ENCODE measurements at places on chromosomes 6 and 20.

- DNase-seq = no peak
Observed at GRCh38 chr6:87669051-87669450, 33.0 kb downstream of the AKIRIN2 start.

DNA sequence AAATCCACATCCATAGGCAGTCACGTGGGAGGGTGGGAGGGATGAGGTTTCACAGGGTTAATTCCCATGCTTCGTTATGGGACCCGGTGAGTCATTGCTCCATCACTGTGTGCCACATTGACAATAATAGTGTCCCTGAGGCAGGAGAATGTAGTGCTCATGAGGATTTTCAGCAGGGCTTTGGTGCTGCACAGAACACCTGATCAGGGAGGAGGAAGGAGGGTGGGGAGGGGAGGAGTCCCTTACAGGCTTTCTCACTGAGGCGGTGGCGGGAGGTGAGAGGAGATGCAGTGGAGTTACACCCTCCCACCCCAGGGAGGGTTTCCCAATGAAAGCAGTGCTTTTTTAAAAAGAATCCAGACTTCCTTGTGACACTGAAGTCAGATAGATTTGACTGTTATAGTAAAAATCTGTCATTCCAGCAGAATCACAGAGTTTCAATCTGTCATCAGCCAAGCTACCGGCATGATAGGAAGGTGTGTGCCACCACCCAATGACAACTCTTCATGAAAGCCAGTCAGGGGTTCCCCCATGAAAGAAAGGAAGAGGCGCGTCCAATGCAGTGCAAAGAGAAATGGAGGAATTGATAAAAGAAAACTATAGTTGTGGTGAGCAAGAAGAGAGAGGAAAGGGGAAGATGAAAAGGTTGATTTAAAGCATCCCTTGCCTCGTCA lies 144.8 kb downstream of the TBC1D7 start:
- no peak for DNase-seq

DNA sequence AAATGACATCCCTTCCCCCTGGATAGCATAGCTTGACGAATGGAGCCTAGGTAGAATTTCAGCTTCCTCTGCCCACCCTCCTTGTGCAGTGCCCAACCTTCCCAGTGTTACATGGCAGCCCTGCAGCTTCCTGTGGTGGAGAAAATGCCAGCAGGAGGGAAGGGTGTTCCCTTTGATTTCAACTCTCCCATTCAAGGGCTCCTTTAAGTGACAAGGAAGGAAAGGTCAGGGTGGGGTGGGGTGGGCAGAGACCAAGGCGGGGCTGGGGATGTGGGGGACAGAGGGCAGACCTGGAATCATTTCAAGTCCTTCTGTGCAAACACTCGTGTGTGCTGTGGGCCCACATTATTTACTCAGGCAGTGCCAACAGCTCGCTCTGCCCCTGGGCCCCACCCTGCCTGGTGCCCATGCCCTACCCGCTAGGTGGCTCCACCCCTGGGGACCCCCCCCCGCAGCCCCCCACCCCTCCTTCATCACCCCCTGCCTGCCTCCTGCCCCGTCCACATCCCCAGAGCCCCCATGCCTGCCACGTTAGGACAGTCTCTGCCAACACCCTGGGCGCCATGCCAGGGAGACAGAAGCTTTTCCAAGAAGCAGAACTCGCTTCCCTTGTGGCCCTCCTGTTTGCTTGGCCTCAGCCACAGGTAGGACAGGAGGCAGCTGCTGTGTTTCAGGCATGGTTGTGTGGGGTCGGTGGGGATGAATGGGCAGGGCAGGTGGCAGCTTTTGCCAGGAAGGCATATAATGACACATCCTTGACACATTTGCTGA lies 9.4 kb downstream of the SPDEF start:
- no peak for DNase-seq

GRCh38 chr6:132592855-132593254 lies 3.3 kb upstream of the TAAR5 start:
- no peak for DNase-seq

DNA sequence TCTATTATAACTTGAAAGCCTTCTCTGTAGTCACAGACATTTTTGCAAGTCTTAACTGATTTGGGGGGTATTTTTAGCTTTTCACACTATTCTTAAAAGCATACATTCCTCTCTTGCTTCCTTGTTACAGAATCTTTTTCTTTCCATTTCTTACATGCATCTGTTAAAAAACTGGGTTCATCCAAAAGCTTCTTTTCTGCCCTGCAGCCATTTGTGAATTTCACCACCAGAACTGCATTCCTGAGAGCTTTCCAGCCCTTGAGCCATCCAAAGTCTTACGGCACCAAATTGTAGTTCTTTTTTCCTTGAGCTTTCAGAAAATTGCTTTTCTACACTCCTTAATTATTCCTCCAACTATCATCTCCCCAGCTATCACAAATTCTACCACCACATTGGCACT lies 19.7 kb upstream of the GSTA4 start:
- no peak for DNase-seq

- no peak for DNase-seq
Observed at GRCh38 chr6:32255199-32256153, 31.6 kb upstream of the NOTCH4 start.

- DNase-seq = no peak
Observed at GRCh38 chr20:10209091-10209490, 9.5 kb upstream of the SNAP25 start.

DNA sequence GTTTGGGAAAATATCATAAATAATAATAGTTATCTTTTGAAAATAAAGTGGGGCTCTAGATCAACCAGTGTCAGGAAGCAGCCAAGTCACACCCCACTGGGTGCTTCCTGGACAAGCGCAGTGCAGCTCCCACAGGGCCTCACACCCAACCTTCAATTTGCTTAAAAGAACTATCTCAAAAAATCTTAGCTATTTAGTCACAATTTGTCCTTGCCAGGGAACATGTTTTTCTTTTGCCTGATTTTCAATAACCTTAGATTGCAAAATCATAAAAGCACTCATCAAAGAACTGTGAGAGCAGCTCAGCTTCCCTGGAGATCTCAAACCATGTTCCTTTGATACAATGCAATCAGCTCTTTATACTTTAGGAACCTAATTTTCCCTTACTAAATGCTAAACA lies 1.6 kb upstream of the NCOA7 start:
- DNase-seq = no peak

DNA sequence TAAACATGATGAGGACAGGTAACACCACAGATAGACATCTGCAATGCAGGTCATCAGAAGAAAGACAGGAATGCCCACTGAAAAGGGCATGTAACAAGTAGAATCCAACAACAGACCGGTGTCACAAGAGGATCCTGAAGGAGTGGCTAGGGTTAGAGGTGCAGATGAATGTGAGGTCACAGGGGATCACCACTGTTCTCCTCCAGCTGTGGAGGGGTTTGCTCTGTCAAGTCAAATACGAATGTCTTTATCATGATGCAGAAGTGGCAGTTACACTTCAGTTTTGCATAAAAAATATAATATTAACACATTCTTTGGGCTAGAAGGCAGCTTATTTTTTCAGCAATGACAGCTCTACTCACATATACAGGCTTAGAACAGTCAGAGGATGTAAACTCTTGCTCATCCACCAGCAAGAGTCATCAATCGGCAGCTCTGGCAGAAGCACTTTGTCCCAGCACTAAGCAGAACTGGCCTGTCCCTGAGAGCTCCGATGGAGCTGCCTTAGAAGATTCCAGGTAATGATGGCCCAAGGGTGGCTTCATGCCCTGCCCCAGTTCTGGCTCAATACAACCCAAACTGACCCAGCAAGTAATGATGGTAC lies 130.4 kb upstream of the TRAF3IP2 start:
- DNase-seq = no peak

GRCh38 chr6:164214066-164214465 lies 799.5 kb downstream of the QKI start:
- no peak for DNase-seq

- DNase-seq = no peak
Observed at GRCh38 chr6:15500078-15500740, 162.6 kb downstream of the DTNBP1 start.

GRCh38 chr6:37889486-37889885 lies 70.0 kb downstream of the ZFAND3 start:
- no peak for DNase-seq

GRCh38 chr20:23513164-23513563 lies 22.2 kb downstream of the CST8 start:
- no peak for DNase-seq

DNA sequence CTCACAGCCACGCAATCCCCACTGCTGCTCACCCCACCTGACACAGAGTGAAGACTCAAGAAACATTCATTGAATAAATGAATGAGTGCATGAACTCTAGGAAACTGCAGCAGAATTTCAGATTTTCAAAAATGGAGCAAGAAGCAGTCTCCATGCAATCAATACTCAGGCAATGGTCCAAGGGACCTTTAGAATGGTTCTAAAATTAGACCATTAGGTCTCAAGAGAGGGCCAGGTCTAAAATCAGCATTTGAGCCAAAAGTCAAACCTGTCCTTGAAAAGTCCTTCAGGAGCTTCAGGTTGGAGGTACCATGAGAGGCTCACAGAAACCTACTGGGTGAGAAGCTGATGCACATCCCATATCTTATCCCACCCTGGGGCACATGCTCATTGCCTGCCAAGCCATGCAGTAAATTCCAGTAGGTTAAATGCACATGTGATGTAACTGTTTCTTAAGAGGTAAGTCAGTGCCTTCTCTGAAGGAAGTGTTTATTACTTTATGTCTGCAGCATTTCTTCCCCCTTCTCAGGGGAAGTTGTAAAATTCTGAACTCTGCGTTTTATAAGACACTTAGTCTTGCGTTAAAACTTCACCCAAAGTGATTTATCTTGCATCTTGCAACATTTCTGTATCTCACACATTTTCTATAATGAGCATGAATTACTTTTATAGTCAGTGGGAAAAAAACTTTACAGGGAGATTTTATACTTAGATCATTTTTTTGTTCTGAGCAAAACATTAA lies 126.6 kb downstream of the ADAT2 start:
- DNase-seq = no peak

DNA sequence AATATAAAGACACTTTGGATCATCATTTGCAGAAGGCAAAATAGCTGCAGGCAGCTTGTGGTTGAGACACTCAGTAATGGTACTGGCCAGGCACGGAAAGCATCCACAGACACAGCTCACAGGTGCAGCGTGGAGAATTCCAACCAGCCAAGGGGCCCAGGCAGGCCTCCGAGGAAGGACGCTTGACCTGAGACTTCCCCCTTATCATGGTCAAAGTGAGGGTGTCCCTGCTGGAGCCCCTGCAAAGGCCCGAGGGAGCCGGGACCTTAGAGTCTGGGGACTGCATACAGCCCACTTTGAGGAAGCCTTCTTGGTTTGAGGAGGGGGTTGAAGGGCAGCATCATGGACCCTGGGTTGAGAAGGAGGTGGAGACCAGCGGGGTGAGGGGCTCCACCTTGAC lies 15.1 kb upstream of the MYT1 start:
- DNase-seq = no peak

- DNase-seq = peak; percentile 81
Observed at GRCh38 chr6:37485291-37485702, 14.4 kb downstream of the CCDC167 start.

DNA sequence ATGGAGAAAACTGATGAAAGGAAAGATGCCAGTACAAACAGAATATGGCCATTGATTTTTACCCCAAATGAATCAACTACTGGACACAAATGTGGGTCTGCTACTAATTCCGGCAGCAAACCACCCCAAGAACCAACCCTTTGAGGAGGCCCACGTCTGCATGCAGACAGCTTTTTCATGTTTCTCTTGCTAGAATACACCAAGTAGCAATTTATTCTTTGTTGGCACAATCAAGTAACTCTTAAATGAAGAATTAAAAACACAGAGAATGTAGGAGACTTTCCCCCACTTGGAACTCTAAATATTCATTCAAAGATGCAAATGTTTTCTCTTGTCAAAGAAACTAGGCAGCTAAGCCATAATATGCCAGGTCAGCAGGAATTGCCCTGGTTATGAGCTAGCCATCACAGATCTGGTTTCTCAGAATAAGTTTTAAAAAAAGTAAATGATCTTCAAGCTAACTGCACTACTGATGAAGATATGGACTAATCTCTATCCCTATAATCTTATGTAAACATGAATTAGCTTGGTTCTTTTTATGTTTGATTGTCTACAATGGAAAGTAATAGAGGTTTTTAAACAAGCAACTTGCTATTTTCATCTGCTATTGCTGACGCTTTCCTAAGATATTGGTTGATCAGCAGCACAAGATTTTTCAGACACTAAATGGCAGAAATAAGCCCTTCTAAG lies 163.1 kb upstream of the THEMIS start:
- DNase-seq = no peak

GRCh38 chr6:28323813-28324424 lies 12.0 kb downstream of the ZSCAN31 start:
- no peak for DNase-seq

- DNase-seq = no peak
Observed at GRCh38 chr20:57030611-57031600, 235.5 kb downstream of the BMP7 start.

DNA sequence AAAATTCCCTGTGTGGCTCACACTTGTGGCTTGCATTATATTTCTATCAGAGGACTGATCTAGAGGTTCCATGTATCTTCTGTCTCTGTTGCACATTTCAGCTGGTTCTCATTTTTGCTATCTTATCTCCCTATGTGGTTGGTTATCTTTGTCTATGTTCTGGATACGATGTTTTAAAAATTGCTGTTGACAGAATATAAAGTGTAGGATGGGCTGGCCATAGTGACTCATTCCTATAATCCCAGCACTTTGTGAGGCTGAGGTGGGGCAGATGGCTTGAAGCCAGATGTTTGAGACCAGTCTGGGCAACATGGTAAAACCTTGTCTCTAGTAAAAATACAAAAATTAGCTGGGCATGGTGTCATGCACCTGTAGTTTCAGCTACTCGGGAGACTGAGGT lies 9.9 kb upstream of the ULBP3 start:
- no peak for DNase-seq

DNA sequence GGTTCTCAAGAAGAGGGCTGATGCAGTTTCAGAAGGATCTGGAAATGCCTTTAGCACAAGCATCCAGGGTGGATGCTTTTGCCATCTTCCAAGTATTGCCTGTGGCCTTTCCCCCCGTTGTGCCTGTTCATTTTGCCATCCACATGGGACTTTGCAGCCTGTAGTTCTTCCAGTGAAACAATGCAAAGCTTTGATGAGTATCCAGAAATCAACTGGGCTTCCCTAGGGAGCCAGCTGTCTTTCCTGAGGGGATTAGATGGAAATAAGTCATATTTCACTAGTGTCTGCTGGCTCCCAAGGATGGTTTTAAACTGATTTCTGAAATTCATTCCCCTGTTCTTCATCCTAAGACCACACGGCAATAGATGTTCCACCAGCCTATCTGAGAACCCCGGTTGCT lies 63.3 kb downstream of the CAP2 start:
- DNase-seq = no peak

Measured in WERI-Rb-1 (cell line).